Glutamatergic neuron (in vitro differentiated cells): ENCODE measurements at places on chromosomes 4 and X.

DNA sequence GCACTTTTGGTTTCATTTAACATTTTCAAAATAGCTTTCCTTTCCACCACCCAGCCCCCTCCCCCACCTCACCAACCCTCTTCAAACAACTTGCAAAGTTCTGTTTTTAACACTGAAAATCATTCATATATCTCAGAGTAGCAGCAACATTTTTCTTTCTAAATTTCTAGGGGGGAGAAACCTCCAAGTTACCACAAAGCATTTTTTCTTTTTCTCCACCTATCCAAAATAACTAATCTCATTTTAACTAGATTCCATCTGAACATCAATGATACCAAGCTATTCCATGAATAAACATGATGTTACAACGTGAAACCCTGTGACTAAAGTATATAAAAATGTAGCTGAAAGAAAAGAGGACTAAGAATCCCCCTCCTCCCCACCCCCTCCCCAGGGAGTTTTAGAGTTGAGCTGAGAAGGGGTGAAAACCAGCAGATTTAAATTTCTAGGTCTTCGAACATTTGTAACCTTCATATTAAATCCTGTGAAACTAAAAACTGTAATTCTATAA, 5.2 kb downstream of the LDB2 start:
- DNase-seq = no peak

DNA sequence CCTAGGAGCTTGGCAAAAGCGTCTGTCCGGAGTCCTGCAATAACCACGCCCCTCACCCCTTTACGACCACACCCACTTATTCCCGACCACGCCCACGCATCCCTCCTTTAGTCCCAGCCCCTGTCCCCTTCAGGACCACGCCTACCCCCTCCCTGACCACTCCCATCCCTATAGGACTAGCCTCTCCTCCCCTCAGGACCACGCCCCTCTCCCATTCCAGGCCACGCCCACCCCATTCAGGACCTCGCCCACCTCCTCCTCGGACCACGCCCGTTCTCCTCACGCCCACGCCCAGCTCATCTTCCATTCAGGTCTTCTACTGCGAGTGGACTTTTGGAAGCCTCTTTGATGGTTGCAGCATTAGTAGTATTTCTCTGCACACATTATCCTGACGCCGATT, 131.2 kb upstream of the STX18 start:
- peak; percentile 63 for DNase-seq

GRCh38 chrX:44456685-44457084, 86.0 kb downstream of the FUNDC1 start:
- no peak for DNase-seq

DNA sequence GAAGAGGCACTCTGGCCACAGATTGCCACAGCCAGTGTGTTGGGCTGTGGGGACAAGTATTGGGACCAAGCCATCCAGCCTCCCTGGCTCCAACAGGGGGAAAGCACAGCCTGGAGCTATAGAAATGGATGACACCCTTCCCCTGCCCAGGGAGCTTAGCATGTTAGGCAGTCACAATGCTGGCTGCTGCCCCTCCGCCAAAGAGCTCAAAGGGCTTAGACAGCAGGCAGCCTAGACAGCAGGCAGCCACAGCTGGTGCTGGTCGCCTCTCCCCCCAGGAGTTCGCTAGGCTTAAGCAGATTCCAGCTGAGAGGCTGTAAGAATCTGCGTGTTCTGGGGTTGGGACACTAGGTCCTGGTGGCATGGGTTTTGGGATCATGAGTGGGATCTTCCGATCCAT, 94.5 kb upstream of the MXRA5 start:
- no peak for DNase-seq

DNA sequence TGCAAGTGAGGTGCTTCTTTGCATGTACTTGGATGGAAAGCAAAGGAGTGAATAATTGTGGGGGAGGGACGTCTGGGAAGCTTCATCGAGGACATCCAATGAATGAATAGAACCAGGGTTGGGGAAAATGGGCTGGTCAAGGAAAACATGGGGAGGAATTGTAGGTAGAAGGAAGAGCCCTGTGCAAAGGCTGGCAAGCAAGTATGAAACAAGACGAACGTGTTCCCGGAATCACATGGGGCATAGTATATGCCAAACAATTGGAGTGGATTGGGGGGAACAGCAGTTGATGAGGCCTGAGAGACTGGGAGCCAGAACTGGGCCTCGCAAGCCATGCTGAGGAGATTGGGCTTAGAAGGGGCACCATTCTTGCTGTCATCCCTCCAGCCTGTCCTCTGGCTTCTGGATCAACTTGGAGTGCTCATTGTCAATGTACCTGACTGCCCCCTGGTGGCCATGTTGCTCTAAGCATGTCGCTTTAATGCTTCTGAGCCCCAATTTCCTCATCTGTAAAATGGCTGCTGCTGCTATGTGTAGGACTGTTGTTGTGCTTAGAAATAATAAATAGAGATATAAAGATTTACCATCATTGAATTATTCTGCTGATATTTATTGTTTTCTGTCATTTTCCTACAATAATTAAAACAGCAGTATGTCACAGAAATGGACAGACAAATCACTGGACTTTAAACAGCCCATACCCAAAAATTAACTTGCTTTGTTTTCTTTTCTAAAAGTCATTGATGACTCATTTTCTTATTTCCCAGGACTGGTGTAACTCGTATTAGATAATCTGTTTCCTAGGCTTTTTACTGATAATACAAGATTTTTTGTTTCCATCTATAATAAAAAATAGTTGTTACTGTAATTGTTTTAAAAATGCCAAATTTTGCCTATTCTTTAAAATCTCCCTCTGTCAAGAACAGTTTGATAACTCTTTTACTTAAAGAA, 66.4 kb downstream of the JADE3 start:
- peak; percentile 70 for DNase-seq

GRCh38 chrX:47215291-47215900, 3.1 kb upstream of the CDK16 start:
- no peak for DNase-seq

GRCh38 chr4:5365071-5366008, 314.1 kb downstream of the STK32B start:
- DNase-seq = no peak

GRCh38 chrX:147891896-147892295, 19.8 kb upstream of the FMR1 start:
- no peak for DNase-seq

- DNase-seq = no peak
Measured at GRCh38 chrX:9566150-9566621, 101.3 kb downstream of the TBL1X start.

GRCh38 chrX:2710041-2710840, 19.1 kb downstream of the CD99 start:
- DNase-seq = no peak

- no peak for DNase-seq
Measured at GRCh38 chr4:25172961-25173915, 13.0 kb upstream of the SEPSECS start.
